ENCODE measurements at places on chromosomes 6 and 20. TPM values are rescaled to one million over a fixed set of nuclear protein-coding genes. Genes with fewer than 3 reads are reported as not detected.

DNA sequence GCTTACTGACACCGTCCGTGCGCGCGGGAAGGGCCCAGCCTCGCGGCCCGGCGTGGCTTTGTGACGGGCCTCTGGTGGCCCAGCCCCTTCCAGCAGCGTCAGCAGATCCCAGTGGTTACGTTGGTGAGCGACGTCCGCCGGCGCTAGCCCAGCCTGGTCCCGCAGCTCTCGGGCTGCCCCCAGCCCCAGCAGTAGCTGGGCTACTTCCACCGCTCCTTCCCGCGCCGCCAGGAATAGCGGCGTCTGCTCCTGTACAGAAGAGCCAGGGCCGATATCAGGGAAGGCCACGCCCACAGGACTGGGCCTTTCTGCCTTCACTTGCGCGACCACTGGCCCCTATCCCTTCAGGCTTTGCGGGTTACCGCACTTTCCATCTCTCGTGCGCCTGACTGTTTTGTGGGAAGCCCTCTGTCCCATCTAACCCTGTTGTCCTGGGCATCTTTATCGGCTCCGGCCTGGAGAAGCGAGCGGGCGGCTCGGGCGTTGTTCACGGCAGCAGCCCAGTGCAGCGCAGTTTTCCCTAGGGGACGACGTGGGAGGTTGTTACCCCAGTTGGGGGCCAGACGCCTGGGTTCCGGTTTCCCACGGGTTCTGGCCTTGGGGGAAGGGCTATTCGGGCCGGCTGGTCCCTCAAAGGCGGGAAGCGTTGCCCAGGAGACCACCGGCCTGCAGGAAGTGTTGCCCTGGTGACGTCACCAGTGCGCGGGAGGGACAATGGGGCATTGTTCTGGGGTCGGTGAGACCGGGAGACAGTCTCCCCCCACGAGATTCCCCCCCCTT is 3.6 kb upstream of the GPSM3 start:
- H3K4me1 ChIP-seq: peaks cover 3% of the 10 kb centered on the region
- H3K27ac ChIP-seq: peak overlapping the region; percentile 100
- DNase-seq: peak; percentile 79
- no peaks in the 10 kb centered on the region for H3K27me3 ChIP-seq
- H3K36me3 ChIP-seq: no peaks in the 10 kb centered on the region
- H3K4me3 ChIP-seq: peak overlapping the region; percentile 78

- H3K4me3 ChIP-seq: no peak overlapping the region
- no peak overlapping the region for H3K27ac ChIP-seq
- no peaks in the 10 kb centered on the region for H3K4me1 ChIP-seq
- no peaks in the 10 kb centered on the region for H3K27me3 ChIP-seq
Measured at GRCh38 chr6:108497883-108498282, 62.8 kb upstream of the FOXO3 start.

The SALL4 gene
- not detected for total RNA-seq

DNA sequence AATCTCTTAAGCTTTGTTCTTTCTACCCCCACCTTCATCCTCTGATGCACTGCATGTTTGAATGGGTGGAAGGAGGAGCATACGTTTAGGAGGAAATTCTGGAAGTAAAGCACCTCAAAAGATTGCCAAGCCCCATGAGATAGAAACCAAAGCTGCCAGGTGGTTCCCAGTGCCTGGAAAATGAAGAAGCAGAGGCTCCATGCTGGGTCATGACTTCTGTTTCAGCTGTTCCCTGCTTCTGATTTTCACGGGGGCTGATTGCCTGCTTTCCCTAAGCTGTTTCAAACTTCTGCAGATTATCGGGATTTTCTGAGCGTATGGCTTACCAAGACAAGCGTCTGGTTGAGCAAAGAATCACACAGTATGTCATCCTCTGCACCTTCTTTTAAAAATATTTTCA is 87.5 kb upstream of the SYNDIG1 start:
- no peak for DNase-seq
- peak overlapping the region; percentile 3 for H3K27ac ChIP-seq
- H3K27me3 ChIP-seq: no peaks in the 10 kb centered on the region
- H3K4me3 ChIP-seq: no peak overlapping the region
- H3K36me3 ChIP-seq: no peaks in the 10 kb centered on the region

The CFAP61 gene
- total RNA-seq: not detected

The TMEM170B gene
- 0.53 TPM for total RNA-seq

DNA sequence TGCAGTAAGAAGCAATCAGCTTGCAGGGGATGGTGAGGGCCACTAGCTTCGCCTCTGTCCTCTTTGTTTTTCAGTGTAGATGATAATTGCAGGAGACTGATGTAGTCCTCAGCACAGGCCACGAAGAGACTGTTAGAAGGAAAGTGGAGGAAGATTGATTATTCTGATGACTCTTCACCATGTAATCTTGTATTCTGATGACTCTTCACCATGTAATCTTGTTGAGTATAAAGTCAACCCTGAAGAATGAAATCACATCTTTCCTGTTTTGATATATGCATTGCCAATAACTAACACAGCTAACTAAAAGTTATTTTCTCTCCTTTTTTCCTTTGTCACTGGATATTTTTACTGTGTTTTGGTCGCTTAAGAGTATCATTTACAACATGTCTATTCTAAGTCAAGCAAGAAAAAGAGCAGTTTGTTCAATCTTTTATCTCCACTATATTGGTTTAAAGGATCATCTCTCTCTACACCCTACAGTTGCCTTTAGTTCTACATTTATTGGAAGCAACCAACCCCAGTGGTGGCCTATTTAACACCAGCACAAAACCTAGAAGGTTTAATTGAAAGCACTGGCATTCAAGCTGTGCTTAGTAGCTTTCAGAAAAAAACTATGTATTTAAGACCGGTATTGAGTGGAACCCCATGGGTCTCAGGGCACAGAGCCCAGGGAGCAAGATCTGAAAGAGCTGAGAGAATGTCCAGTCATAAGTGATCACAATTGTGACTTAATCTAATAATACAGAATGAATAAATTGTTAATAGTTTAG is 107.2 kb upstream of the BTBD3 start:
- H3K4me1 ChIP-seq: no peaks in the 10 kb centered on the region
- H3K27me3 ChIP-seq: no peaks in the 10 kb centered on the region
- H3K36me3 ChIP-seq: no peaks in the 10 kb centered on the region
- no peak overlapping the region for H3K4me3 ChIP-seq

GRCh38 chr6:106563614-106564013 is 65.7 kb downstream of the RTN4IP1 start:
- H3K27me3 ChIP-seq: no peaks in the 10 kb centered on the region
- DNase-seq: no peak
- H3K4me1 ChIP-seq: no peaks in the 10 kb centered on the region
- no peaks in the 10 kb centered on the region for H3K36me3 ChIP-seq
- no peak overlapping the region for H3K4me3 ChIP-seq

GRCh38 chr20:34515484-34516246 is 557 bp upstream of the DYNLRB1 start:
- no peaks in the 10 kb centered on the region for H3K27me3 ChIP-seq
- H3K27ac ChIP-seq: peak overlapping the region; percentile 97
- H3K36me3 ChIP-seq: peaks cover 5% of the 10 kb centered on the region
- H3K4me1 ChIP-seq: no peaks in the 10 kb centered on the region
- peak; percentile 72 for DNase-seq

DNA sequence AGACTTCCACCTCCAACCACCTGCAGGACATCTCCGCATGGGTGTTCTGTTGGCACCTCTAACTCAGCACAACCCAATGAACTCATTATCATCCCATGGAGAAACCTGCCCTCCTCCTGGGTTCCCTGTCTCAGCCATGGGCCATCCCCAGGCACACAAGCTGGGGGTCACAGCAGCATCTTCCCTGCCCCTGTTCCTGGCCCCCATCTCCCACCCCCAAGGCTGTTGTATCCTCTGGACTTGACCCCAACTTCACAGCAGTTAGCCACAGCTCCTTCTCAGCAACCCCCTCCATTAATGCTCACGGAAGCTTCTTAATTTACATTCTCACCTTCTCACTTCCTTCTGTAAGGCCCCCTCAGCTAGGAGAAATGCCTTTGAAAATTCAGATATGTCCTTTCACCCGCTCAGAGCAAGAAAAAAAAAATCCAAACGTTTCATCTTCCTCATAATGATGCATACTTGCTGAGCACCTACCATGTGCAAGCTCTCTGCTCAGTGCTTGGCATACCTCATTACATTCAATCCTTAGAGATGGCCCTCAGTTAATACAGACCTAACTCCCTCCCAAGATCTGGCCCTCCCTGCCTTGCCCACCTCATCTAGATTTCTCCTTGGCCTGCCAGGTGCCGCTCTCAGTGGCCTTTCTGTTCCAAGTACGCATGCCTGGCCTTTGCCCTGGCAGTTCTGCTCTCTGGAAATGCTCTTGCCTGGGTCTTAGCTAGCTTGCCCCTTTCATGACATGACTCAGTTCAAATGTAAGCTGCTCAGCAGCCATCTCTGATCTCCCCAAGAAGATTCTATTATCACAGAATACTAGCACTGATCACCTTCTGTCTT is 2.5 kb upstream of the NELFCD start:
- H3K4me1 ChIP-seq: peaks cover 3% of the 10 kb centered on the region
- no peak overlapping the region for H3K4me3 ChIP-seq
- no peak overlapping the region for H3K27ac ChIP-seq

The C6orf15 gene
- total RNA-seq: not detected
